Bladder microvascular endothelial cell (primary cell): ENCODE measurements at places on chromosomes 6 and 20. TPM values are rescaled to one million over a fixed set of nuclear protein-coding genes. Genes with fewer than 3 reads are reported as not detected.

The STMND1 gene
- total RNA-seq: not detected in 2 replicates

The ANGPT4 gene
- not detected in 2 replicates for total RNA-seq

The FGD2 gene
- total RNA-seq: not detected in 2 replicates

The MROH8 gene
- total RNA-seq: 0.25 and 0.49 TPM in 2 replicates
